ENCODE measurements at places on chromosomes 5 and 9. TPM values are rescaled to one million over a fixed set of nuclear protein-coding genes. Genes with fewer than 3 reads are reported as not detected.
A peak's percentile ranks its signal among the peaks of the same experiment; 100 is the strongest.

Gene MYMK
- total RNA-seq = not detected

Gene PCDHGA2
- 1.6 TPM for total RNA-seq

- no peak for DNase-seq
Measured at GRCh38 chr5:115543365-115544042, 1.1 kb downstream of the FEM1C start.

DNA sequence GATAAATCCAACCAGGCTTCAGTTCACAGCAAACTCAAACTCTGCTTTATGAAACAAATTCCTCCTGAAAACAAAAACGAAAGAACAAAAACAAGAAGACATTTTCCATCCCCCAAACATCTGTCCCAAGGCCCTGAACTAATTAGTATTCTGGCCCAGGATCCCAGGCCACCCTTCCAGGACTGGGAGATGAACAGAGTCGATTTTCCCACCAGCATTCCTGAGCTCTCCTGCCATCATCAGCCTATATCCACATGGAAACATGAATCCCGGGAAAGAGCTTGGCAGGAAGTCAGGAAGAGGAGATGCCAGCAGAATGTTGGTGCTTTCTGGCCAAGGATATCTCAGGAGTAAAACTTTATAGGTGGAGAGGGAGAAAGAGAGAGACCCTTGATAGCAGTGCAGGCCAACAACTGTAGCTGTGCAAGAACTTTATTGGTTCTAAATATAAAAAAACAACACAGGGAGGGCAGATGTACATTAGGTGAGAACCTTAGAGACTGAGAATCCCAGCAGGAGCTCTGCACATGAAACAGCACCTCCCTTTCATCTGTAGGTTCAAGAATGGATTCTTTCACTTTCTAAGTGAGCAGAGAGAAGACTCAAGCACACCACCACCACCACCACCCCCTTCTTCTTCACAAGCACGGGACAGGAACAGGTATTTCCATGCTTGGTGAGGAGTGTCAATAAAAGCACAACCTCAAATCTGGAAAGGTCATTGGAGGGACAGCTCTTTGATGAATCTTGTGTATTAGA lies 190.7 kb upstream of the TAS2R1 start:
- no peak for DNase-seq

DNA sequence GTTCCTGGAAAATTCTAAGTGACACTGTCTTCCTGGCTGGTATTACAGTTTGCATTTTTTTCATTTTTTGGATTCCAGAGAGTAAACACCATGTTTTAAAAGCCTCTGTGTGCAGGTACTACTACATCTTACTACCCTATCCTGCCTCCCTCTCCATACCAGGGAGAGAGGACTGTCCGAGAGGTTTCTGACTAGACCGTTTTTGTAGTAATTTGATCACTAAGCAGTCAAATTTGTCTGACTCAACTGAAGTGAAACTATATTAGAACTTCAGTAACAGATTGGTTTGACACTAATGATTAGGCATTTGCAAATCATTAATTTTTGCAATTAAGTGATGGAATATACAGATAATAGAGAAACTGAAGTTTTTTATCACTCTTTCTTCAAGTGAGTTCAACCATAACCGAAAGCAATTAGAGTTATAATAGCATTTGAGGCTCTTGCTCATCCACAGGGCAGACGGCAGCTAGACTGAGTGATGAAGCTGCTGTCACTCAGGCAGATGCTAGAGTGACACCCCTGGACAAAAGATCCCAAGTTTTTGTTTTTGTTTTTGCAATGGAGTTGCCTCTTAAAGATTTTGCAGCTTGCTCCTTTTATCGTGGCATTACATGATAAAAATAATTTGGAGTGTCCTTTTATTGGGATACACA lies 44.3 kb downstream of the SMARCA2 start:
- no peak for DNase-seq

DNA sequence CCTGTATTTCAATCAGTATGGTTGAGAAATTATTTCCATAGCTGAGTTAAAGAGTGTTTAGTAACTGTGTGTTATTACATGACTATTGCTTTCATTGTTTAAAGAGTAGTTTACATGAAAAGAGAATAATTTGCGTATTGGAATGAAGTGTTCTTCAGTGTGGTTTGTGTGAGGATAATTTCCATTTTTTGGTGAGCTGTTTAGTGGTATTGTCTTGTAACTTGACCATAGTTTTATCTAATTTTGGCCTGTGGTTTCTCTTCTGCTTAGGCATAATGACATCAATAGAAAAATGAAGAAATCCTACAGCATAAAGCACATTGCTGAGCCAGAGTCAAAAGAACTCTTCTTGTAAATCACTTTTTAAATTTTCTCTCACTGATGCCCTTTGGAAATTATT lies 151.2 kb downstream of the SNCAIP start:
- DNase-seq = no peak

GRCh38 chr5:71830681-71831539 lies 111.8 kb downstream of the CARTPT start:
- no peak for DNase-seq

Gene LCN12
- 1.5 TPM for total RNA-seq

Gene GCNT4
- 0.54 TPM for total RNA-seq

- DNase-seq = no peak
Measured at GRCh38 chr9:86079421-86079831, 19.9 kb downstream of the GOLM1 start.

GRCh38 chr5:175892015-175892800 lies 20.8 kb downstream of the CPLX2 start:
- no peak for DNase-seq

DNA sequence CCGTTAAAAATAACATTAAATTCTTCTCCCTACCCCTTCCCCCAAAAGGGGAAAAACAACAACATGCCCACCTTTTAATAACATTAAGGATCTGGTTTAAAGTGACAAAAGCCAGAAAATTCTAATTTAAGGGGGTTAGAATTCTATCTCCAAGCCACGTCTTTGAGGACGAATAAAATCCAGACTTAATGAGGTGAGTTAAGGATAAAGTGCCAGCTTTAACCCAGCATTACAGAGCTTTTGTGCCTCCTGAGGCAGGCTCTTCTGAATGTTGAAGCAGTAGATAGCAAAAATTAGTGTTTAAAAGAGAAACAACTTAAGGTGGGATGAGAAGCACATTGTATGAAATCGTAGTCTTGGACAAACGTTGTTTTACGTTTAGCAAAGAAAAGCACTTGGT lies 329.0 kb upstream of the MPDZ start:
- no peak for DNase-seq

- no peak for DNase-seq
Measured at GRCh38 chr9:35661756-35662350, 3.1 kb downstream of the ARHGEF39 start.

DNA sequence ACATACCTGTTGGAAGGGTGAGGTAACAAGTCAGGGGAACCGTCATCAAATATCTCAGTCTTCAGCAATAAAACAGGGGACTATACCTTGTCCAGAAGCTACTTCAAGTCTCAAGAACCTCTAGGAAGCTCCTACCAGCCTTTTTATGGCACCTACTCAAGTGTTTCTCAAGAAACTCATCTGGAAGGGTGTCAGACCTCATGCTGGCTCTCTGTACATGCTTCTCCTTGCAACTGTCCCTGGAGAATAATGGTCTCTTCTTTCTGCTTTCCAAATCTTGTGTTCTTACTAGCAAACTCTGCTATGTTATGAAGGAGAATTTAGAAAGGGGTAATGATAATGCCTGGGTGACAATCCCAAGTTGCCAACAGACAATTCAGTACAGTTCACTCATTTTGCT lies 8.3 kb upstream of the PTAR1 start:
- DNase-seq = no peak

GRCh38 chr5:135511761-135512575 lies 23.8 kb downstream of the NEUROG1 start:
- no peak for DNase-seq

DNA sequence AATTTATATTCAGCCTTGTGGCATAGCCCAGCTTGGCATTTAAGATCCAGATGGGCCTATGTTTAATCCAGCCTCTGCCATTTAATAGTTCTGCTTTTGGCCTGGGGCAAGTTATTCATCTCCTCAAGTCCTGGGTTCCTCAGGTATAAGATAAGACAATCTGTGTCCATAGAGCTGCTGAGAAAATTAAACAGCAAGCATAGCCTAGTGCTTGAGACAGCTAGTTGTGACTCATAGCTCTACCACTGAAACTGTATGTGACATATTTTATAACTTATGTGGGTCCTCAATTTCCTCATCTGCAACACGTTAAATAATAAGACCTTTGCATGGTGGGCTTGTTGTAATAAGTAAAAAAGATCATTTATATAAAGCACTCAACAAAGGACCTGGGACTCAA lies 53.3 kb upstream of the ATP10B start:
- DNase-seq = no peak

DNA sequence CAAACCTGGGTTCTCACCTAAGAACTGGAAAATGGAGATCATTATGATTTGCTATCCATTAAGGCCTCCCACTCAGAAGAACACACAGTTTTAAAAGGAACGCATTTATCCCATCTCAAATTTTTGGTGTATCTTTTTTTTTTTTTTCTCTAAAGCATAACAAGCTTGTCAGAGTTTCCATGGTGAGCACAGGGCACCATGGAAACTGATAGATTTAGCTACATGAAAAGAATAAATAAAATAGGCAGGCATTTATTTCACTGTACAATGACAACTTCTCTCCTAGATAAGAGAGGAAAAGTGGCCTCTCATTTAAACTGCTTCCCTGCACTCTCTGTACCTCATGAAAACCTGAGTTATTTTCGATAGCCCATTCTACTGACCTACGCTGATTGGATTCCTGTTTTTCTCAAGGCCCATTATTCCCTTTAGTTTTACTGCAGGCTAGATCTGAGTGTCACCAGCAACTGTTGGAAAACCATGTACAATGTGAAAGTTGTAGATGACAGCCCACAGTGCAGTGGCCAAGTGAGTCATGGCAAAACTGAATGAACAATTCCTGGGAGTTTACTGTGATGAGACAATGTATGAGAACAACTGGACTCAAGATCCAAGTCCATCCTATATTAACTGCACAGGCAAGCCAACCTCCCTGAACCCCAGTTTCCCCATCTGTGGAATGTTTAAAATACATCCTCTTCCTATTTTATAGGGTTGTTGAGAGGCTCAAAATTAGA lies 4.3 kb upstream of the GDA start:
- DNase-seq = no peak

DNA sequence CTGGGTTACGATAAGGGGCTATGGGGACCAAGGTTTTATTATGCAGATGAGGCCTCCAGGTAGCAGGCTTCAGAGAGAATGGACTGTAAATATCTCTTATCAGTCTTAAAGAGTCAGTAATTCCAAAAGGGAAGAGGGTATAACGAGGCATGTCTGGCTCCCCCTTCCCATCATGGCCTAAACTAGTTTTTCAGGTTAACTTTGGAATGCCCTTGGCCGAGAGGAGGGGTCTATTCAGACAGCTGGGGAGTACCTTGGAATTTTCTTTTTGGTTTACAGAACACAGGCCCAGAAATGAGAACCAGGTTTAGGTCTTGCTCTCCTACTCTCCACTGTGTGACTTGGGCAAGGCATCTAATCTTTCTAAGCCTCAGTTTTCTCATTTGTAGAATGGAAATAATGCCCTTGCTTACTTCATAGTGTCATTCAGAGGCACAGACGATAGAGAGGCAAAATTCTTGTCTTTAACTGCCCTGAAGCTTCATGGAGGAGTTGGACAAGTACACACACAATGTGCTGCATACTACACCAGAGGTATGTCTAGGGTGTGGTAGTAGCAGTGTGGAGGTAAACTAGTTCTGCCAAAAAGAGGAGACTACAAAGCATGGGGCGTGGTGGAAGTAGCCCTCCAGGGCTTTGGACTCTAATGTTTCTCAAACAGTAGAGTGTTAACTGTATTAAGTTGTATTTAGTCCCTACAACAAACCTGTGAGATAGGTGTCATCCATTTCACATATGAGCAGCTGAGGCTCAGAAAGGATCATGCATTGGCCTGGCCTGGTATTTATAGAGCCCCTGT lies 45.5 kb downstream of the IRF1 start:
- no peak for DNase-seq

Gene ANKH
- 61.8 TPM for total RNA-seq

Gene ADGRD2
- not detected for total RNA-seq

GRCh38 chr9:135454737-135455136 lies 24.8 kb upstream of the PPP1R26 start:
- DNase-seq = no peak

GRCh38 chr5:39717176-39717897 lies 292.6 kb upstream of the DAB2 start:
- no peak for DNase-seq

GRCh38 chr5:139747583-139748504 lies 47.8 kb upstream of the PSD2 start:
- DNase-seq = no peak

DNA sequence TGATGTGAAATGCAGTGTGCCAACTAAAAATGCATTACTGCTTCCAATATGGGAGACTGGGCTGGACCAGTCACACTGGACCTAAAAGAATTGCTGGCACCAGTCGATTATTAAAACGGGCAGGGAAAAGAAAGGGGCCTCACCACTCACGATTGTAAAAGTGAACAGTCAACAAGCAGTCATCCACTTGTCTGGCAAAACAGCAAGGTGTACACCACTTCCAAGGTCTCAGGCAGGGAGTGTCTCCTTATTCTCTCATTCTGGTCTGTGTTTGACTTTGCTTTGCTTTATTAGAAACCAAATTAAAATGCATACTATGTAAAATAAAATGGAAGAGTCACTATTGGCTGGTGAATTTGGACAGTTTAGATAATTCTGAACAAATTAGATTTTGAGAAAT lies 57.8 kb upstream of the TRPM3 start:
- no peak for DNase-seq

Gene NFIL3
- 9.6 TPM for total RNA-seq

DNA sequence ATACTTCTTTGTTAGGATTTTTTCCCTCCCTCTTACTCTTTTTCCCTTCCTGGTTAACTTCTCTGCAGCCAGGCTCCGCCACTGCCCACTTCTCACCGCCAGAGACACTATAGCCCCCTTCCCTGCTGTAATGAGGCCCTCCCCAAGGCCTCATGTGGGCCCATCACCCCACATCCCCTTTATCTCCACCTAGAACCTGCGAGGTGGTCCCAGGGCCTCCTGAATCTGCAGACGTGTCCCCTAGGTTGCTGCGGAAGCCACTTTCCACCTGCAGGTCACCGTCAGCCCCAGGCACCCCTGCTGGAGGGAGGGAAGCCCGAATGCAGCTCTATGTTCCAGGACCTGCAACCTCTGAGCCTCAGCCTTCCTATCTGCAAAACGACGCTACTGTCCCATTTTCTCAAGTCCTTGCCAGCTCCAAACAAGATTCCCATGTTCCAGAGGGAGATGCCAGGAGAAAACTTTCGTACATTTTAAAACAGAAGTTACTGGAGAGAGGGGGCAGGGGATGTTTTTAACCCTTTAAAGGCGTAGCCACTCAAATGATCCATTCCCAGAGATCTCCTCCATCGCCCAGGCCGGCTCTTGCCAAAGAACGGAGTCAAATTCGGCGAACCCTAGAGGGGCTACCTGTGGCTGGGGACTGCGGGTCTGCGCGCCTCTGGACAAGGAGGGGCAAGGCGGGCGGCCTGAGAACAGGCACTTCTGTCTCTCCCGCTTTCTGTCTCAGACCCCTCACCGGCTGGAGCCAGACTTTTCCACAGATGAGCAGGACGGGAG lies 929 bp downstream of the SH3PXD2B start:
- DNase-seq = peak; percentile 63

Gene SOX30
- 0.15 TPM for total RNA-seq

Gene BRIX1
- total RNA-seq = 21.2 TPM

GRCh38 chr9:120859361-120859760 lies 16.6 kb upstream of the PSMD5 start:
- DNase-seq = no peak

- no peak for DNase-seq
Measured at GRCh38 chr5:116371935-116372334, 202.7 kb downstream of the SEMA6A start.

Measured in endothelial cell (in vitro differentiated cells).